ENCODE measurements at places on chromosomes 7 and 10.

DNA sequence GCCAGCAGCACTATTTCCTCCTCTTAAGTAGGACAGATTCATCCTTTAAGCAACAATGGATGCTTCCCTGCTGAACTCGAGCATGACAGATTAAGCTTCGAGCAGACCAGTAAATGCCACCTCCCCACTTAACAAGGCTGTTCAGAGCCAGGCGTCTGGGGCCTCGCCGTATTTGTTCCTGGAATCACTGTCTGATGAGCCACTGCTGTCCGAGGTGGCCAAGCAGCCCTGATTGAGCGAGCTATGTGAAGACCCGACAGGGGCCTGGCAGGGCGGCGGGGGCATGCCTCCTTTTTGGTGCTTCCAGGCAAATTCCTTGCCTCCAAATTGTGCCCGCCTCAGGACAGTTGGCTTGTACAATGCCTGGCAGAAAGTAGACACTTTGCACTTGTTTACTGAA lies 862.6 kb downstream of the NRG3 start:
- DNase-seq: no peak

DNA sequence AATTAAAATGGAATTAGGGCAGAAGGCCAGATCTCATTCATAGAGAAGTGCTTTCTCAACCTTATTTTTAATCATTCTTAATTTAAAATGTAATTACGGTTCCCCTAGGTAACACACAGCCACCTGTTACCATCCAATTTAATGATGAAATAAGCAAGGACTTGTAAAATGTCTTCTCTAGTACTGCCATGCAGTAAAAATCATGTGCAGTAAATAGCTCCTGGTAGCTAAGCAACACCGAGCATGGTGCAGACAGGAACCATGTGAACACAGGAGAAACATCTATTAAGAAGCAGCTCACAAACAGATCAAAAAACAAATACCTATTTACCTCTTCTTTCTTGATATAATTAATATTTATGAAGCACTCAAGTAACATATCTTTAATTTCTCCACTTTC lies 15.1 kb downstream of the NCAPG2 start:
- no peak for DNase-seq

- DNase-seq: no peak
These were observed 348.5 kb downstream of the BBS9 start for GRCh38 chr7:33477719-33478480.

DNA sequence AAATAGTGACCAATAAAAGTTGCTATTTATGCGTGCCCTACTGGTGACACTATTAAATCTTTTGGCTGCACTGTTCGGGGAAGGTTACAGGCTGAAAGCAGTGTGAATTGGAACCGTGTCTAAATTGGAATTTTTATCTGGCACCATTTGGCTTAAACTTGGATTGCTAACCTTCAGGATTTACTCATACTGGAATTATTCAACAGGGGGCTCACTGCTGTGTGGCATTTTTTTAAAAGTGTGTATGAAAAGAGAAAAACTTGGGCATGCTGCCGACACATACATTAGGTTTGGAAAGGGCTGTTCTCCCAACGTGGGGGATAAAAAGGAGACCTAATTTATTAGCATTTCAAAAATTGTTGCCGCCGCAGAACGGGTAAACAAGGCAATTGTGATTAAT lies 537.9 kb upstream of the MGMT start:
- no peak for DNase-seq

GRCh38 chr10:124144536-124144935 lies 51.1 kb upstream of the CHST15 start:
- DNase-seq: no peak

DNA sequence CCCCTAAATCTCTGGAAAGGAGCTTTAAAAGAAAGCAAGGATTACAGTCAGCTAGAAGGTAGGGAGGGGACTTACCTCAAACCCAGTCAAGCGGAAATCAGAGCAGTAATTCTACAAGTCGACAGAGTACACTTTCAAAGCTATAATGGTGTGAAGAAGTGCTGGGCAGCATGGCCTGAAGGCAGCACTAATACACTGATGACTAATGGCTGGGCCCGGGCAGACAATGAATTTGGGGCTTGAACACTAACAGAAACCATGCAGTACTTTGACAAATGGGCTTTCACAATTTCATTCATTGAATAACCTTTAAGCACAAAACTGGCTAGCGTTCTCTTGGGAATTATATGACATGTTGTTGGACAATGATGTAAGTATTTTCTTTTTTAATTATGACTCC lies 4.7 kb downstream of the GLI3 start:
- no peak for DNase-seq

DNA sequence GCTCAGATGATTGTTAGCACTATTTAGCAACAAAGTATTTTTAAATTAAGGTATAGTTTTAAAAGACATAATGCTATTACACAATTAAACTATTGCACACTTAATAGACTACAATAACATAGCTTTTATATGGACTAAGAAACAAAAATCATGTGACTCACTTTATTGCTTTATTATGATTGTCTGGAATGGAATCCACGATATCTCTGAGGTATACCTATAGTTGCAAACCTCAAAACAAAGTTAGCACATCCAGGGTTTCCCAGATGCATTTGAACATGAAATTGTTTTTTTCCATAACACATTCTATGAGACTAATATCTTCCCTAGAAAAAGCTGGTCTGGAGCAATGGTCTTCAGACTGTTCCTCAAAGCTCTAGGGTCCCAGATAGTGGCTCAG lies 18.3 kb upstream of the RPEL1 start:
- DNase-seq: no peak

- no peak for DNase-seq
These were observed 196.1 kb upstream of the TCF7L2 start for GRCh38 chr10:112753961-112754411.

DNA sequence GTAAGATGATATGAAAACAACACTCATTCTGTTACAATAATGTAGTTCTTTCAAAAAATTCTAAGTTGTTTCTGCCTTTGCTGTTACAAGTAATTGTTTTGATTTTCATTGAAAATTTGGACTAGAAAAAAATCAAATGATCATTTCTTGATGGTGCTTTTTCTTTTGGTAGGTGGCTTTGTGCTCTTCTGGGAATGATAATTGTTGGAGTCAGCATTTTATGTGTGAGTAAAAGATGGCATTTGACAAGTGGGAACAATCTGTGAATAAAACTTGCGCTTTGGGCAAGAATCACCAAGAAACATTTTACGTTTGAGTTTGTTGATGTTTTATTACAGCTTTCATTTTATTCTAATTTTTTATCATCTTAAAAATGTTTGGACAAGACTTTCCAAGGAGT lies 25.9 kb downstream of the SLC18A2 start:
- DNase-seq: no peak

Data from brain pericyte (primary cell).